ENCODE measurements at places on chromosomes 5 and 9.

GRCh38 chr9:89037891-89038290 is 46.6 kb downstream of the S1PR3 start:
- DNase-seq, result no peak

DNA sequence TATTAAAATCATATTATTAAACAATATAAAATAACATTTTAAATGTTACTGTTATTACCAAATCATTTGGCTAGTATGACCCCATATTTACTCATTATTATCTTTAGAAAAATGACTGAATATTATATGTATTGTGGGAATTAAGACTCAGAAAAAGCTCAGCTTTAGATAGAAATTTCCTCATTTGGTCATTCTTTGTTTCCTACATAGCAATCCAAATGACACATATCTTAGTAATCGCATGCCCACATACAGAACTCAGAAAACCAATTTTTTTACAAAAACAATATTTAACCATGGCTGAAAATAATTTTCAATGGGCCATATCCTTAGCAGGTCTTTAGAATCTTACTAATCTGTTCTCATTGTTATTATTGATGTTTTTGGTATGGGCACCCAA is 53.8 kb upstream of the TSLP start:
- no peak for DNase-seq

DNA sequence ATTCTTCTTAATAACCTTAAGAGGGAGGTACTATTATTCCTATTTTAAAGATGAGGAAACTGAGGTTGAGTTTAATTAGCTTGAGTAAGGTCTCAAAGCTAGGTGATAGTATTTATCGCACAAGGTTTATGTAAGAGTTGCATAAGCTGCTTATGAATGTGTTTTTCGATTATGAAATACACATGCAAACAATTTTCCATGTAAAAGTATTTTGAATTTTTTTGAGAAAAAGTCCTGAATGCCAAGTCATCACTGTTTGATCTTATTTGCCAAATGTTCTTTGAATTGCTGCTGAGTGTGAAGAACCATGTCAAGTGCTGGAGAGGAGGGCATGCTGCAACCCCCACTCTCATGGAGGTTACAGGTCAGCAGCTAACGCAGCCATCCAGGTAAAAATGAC is 174.4 kb downstream of the CARTPT start:
- DNase-seq, result no peak

DNA sequence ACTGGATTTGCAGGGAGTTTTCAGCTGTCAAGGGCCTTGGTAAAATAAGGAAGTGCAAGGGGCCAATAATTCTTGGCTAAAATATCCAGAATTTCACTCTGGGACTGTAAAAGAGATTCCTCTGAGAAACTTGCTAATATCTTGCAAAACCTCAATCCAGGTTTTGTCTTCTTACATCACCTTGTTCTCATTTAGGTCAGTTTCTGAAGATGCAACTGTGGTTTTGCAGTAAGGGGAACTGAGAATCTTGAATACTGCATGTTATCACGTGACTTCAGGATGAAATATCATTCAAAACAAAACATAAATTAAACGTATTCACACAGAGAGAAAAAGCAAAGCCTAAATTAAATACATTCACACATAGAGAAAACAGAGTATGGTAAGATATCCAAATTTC is 35.0 kb upstream of the RIC1 start:
- no peak for DNase-seq

DNA sequence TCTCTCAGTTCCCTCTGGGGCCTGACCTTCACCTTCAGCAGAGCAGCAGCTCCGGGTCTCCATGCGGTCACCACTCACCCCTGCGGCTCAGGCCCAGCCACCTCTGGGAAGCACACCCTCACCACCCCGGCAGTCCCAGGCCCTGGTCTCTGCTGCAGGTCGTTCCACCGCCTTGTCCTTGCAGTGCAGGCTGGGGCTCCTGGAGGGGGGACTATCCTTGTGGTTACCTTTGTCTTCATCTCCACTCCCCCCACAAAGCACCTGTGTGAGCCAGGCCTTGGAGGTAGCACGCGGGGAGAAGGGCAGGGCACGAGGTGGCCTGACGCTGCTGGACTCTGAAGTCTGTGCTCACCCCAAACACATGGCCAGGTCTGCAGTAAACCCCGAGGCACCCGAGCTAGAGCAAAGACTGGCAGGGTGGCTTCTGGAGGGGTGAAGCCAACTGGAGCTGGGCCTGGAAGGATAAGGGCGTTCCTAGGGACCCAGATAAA is 33.2 kb upstream of the RXRA start:
- DNase-seq, result no peak

GRCh38 chr5:151459680-151460324 is 12.4 kb downstream of the SLC36A1 start:
- no peak for DNase-seq

- no peak for DNase-seq
Measured at GRCh38 chr5:71587766-71588532, 809 bp downstream of the MCCC2 start.

DNA sequence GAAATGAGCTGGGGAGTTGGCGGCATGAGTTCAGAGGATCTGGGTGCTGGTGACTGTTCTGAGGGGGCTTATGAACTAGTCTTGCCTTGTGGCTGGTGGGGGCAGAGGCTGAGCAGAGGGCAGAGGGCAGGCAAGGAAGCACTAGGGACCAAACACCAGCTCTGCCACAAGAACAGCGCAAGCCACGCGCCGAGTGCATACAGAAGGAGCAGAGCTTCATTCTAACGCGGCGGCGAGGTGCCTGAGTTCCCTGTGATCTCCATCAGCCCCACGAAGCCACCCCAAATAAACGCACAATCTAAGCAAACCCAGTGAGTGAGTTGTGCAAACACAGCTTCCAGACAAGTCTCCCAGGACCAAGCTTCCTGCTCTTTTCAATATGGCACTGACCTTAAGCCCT is 110.6 kb upstream of the ALDH1B1 start:
- no peak for DNase-seq

DNA sequence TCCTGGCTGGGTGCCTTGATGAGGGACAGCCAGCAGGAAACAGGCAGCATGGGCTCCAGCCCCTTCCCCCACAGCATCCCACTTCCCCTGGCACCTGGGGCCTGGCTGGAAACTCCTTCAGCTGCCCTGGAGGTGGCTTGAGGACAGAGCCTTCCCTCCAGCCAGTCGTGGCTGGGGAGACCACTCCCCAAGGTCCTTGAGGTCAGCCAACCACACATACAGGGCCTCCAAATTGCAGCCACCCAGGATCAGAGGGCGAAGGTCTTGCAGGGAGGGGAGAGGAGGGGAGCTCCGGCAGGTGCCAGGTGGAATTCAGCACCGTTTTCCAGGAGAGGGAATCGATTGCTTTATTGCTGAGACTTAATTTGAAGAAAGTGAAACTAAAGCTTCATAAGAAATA is 280.4 kb downstream of the PBX3 start:
- DNase-seq, result no peak

GRCh38 chr5:1484730-1485578 is 38.8 kb downstream of the LPCAT1 start:
- no peak for DNase-seq

DNA sequence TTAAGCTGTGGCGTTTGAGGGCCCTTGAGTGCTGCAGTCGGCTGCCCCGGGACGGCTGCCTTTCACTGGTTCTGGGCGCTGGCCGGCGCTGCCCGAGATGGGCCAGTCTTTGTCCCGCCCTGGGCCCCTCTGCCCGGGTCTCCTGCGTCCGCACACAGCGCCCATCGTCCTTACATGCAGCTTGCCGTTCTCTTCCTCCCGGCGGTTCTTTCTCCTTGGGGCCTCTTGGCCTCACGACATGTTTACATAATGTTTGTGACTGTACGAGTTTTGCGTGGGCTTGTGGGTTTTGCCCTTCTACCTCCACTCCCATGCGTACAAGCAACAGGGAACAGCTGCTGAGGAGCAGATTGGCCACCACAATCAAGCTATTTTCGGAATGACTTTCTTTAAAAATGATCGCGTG is 618 bp downstream of the TNPO1 start:
- peak; percentile 23 for DNase-seq

DNA sequence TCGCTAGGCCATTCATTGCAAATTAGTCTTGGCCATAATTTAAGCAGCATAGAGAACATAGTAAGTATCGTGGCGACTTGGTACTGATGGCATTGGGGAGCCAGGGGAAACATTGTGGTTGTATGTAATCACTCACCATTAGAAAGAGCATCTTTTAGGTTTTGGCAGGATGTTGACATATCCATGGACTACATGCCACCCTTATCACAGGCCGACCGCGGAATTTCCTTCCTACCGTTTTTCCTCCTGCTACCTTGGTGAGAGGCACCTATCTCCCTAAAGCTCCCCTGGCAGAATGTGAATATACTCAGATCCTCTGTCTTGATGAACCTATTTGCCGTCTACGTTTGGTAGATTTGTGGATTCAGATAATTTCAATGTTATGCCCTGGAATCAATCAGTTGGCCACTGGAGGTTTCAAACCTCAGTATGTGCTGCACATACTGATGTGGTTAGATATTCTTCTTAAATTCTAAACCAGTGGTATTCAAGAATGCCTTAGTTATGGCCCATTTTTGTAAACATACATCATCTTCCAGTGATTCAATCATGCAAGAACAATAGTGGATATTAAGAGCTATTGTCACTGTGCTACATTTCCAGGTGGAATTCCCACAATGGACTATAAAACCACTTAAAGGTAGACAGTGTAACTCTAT is 271.0 kb upstream of the HAPLN1 start:
- DNase-seq, result no peak

DNA sequence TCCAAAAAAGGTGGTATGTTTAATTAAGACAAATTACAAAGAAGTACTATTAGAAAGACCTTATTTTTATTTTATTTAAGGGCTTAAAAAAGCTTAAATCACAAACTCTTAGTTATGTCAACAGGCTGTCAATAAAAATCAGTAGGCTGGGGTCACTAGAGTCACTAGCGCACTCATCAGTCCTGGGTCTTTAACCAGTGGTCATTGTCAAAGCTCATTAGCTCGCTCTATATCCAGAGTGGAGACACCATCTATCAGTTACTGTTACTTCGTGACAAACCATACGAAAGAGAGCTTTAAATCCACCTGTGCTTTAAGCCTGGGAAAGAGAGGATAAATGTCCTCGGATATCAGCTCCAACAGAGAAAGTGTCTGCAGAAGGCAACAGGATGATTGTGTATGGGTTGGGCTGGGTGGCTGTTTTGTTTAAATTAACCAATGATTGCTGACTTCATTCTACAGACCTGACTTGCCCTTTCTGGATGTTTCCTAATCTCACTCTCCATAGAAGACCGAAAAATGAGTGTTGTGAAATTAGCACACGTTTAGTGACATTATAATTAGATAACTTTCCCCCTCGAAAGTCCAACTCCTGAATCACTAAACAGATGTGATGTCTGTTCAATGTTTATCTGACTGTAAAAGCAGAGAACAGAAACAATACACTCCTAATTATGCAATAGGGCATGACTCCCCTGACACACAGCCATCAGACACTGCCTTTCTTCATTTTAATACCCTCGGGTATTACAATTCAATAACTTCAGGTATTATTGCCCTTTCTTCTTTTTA is 123.6 kb upstream of the TNPO1 start:
- DNase-seq, result no peak

- no peak for DNase-seq
Measured at GRCh38 chr5:372996-373709, 51.6 kb downstream of the AHRR start.

- DNase-seq, result no peak
Measured at GRCh38 chr9:8838136-8838535, 1038.6 kb upstream of the DMAC1 start.

DNA sequence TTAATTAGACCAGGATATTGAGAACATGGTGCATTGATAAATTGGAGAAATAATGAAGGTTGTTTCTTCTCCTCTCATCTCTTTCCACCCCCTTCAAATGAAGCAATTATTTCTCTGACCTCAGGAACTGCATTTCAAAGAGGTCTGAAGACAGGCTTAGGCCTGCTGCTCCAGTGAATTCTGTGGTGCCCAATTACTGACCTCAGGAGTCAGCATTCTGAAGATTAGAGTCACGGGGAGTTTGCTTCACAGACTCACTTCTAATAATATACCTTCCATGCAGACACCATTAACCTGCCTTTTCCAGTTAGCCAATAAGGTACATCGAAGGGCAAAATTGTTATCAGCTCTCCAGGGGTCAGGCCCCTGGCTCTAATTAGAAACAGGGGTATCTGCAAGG is 270.9 kb downstream of the GAS1 start:
- no peak for DNase-seq
